ENCODE measurements at places on chromosomes 2 and 18.

- DNase-seq = no peak
These were observed 39.4 kb downstream of the PXDN start for GRCh38 chr2:1704631-1705556.

GRCh38 chr2:215626063-215626462 lies 190.2 kb upstream of the FN1 start:
- no peak for DNase-seq

- DNase-seq = no peak
These were observed 118.1 kb downstream of the NCK2 start for GRCh38 chr2:105862843-105863242.

DNA sequence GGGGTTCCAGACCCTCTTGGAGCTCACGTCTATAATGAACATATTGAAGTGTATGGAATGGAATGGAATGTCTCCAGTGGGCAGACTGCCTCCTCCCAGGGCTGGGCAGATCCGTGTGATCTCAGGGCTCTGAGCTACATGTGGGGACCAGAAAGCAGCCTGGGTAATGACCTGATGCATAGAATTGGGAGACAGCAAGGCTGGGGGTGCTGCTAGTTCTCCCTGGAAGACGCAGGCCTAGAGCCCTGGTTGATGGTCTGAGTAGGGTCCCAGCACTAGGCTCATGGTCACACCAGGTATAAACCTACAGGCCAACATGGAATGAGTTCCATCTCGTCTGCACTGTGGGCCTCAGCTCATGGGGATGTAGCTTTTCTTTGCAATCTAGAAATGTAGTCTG lies 46.7 kb downstream of the ACAA2 start:
- DNase-seq = no peak

GRCh38 chr18:13680612-13681011 lies 45.7 kb downstream of the FAM210A start:
- peak; percentile 7 for DNase-seq

GRCh38 chr2:229952256-229952835 lies 30.0 kb downstream of the FBXO36 start:
- DNase-seq = no peak

GRCh38 chr2:237149425-237149824 lies 63.7 kb downstream of the COPS8 start:
- DNase-seq = no peak

DNA sequence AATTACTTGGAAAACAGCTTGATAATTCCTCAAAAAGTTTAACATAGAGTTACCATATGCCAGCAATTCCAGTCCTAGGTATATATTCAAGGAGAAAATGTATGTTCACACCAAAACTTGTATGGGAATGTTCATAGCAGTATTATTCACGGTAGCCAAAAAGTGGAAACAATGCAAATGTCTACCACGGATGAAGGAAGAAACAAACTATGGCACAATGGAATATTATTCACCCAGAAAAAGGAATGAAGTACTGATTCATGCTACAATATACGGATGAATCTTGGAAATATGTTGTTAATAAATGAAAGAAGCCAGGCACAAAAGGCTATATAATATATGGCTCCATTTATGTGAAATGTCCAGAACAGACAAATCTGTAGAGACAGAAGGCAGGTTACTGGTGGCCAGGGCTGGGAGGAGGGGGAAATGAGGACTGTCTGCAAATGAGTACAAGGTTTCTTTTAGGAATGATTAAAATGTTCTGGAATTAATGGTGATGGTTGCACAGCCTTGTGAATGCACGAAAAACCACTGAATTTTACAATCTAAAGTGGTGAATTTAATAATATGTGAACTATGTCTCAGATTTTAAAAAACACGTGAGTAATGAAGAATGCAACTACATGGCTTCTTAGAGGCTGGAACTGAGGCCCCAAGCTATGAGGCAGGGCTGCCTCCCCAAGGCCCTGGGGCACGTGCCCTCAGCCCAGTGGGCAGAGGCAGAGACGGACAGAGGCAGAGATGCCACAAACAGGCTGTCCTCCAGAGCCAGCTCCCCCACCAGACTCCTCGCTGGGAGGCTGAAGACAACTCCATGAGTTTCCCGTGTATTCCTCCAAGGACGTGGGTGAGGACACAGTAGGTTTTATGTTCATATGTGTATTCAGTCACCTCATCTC lies 5.0 kb downstream of the LIMS2 start:
- no peak for DNase-seq

DNA sequence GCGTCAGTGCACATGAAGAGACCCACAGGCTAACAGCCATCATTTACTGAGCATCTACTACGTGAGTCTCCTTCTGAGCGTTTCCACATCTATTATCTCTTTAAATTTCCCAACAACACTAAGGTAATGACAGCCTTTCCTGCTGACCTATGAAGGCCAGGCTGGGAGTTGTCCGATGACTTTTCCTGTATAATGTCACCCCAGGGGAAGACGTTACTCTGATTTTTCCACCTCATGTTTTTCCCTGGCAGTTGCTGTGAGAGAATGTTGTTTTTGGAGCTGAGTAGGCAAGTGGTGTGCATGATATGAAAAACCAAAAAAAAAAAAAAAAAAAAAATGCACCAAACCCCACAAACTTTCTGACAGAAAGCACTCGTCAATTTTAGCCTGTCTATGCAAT lies 207.6 kb downstream of the SLC8A1 start:
- no peak for DNase-seq

- DNase-seq = no peak
These were observed 6.3 kb upstream of the LTBP1 start for GRCh38 chr2:32940316-32940997.

DNA sequence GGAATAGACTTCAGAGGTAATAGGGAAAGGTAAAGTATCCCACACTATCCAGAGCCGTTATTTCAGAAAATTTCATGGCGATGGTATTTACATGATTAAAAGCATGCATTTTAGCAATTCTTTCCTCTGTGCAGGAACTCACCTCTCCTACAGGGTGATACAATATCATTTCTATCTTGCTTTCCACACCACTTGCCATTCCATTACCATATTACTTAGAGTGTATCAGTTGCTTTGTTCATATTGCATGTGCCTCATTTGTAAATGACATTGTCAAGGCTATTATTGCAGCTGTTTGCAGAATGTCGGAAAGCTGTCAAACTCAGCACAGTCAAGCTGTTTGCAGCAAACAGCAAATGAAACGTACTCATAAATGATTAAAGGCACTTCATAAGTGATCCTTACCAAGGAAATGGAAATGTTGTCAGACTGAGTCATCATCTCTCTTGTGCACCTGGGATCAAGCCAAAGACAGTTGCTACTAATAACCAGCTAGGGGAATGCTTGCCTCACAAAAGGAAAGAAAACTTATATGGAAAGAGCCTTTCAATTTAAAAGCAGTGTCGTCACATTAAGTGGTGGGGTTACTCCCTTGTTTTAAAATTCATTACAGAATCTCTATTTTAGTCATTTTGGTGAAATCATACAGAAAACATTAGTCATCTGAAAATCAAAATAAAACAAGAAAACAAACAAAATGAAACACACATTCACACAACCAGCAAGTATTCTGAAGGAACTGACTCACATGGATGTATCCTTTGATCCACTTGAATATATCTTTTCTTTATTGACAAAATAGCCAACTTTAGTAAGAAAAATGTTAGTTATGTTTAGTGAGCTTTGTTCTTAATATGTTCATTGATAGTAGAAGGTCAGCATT lies 1064.1 kb upstream of the CNTNAP5 start:
- DNase-seq = no peak

DNA sequence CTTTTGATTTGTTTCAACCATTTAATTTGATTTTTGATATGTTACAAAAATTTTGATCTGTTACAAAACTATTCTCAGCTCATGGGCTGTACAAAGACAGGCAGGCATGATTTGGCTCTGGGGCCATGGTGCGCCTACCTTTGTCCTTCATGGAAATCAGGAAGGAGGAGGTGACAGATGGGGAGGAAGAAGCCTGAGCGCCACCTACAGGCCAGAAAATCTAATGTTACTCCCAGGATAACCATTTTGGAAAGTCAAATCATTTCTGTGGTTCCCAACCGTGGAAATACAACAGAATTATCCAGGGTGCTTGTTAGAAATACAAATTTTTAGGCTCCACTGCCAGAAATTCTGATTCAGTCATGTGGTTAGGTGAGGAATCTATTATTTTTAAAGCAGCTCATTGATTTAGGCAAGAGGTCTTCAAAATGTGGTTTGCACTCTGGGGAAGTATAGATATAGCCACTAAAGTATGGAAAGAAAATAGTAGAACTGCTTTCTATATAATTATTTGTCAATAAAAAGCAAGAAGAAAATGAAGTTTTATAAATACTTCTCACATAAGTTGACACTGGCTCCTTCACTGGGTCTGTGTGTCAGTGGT lies 93.9 kb downstream of the EVA1A start:
- peak; percentile 58 for DNase-seq

DNA sequence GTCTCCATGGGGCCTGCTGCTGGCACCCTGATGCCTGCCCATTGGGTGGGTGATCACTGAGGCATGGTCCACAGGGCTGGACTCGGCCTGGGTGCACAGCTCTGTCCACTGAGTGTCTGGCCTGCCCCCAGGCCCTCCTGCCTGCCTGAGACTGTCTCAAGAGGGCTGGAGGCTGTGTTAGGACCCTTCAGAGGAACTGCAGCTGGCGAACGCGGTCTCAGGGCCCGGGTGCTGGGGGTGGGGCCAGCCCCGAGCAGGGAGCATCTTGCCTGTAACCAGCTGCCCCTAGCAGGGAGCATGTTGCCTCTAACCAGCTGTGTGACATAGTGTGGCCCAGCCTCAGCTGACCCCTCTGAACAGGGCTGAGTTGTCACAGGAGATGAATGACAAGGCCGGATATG lies 50.0 kb downstream of the TWIST2 start:
- no peak for DNase-seq

GRCh38 chr2:187617905-187618304 lies 63.7 kb upstream of the TFPI start:
- DNase-seq = no peak

DNA sequence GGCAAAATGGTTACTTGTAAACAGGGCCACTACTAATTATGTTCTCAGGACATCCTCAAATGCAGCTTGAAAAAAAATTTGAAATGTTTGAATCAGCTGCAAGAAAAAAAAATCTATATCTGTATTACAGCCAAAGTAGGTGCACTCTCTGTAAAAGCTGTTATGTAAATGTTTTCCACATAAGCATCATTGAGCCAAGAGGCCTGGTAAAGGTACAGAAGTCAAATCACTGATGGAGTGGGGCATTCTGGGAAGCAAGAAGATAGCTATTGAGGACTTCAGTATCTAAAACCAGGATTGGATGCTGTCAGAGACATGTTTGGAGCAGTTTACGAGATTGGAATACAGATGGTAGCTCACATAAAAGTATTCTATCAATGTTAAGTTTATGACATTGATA lies 80.3 kb downstream of the MAPRE2 start:
- no peak for DNase-seq

- no peak for DNase-seq
These were observed 19.2 kb downstream of the NRP2 start for GRCh38 chr2:205701509-205701908.

DNA sequence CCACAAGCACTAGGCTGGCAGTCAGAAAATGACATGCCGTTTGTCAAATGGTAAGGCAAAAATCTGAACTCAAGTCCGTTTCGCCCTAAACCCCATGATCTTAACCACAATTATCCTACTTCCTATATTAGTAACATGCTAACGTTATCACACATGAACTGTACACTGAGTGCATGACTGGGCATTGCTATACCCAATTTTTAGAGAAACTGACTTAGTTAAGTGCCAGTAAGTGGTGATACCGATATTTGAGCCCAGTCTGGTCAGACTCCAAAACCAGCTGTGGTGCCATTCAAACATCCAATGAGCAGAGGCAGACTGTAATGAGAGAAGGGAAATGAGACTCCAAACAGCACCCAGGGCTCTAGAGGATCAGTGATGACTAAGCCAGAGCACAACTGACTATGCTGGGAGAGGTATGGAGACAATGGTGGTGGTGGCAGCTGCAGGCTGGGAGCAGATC lies 311.7 kb upstream of the PKDCC start:
- no peak for DNase-seq

DNA sequence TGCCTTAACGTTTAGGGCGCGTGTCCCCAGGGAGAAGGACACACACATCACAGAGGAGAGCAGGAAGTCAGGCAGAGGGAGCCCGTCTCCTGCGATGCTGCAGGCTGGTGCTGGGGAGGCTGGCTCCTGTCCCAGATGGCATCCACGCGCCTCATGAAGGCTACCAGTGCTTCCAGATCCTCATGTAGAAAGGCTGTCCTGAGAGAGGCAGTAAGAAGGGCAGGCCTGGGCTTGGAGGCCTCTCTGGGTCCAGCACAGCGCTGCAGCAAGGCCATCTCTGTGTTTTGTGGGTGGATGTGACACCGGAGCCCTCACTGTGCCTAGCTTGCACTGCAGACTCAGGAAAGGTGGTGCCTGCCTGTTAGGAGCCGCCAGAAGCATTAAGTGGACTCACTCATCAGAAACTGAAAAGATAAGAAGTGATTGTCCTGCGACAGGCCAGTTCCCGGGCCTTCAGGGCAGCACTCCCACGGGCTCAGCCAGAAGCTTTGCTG lies 62.7 kb downstream of the FAM168B start:
- no peak for DNase-seq

DNA sequence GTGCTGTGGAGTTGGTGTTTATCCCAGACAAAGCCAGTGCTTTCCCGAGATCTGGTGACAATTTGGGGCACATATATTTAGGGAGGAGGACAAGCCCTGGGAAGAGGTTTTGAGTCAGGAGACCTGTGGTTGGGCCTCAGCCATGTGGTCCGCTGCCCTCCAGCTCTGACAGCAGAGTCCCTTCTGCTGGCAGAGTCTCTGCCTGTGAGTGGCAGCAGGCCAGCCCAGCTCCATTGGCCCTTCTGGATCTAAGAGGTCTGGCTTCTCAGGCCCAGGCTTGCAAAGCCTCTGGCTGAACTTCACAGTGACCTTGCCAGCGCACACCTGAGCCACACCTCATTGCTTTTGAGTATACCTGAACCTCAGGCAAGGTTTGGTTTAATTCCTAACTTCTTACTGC lies 115.3 kb downstream of the BCL2L11 start:
- DNase-seq = no peak

GRCh38 chr2:176748662-176749061 lies 463.9 kb upstream of the HNRNPA3 start:
- no peak for DNase-seq

GRCh38 chr2:205822579-205822978 lies 140.3 kb downstream of the NRP2 start:
- no peak for DNase-seq

DNA sequence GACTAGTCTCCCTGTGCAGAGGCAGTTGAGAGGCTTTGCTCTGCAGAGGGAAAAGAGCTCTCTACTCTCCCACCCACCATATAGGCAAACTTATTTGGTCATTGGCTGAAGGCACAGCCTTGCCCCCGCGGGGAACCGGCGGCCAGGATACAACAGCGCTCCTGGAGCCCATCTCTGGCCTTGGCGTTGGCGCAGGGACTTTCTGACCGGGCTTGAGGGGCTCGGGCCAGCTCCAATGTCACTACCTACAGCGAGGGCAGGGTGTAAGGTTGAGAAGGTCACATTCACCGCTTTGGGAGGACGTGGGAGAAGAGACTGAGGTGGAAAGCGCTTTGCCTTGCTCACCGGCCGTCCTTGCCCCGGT lies 2.2 kb downstream of the ONECUT2 start:
- DNase-seq = no peak

GRCh38 chr2:203900253-203900652 lies 32.7 kb downstream of the CTLA4 start:
- DNase-seq = no peak
